ENCODE measurements at places on chromosomes 2 and 18. TPM values are rescaled to one million over a fixed set of nuclear protein-coding genes. Genes with fewer than 3 reads are reported as not detected.

Gene C2orf72
- 0.19 TPM for total RNA-seq

Gene CFC1
- total RNA-seq, result 0.50 TPM

Gene RNF125
- total RNA-seq, result 24.3 TPM

- DNase-seq, result no peak
These were observed 23.6 kb upstream of the KYNU start for GRCh38 chr2:142853912-142854311.

DNA sequence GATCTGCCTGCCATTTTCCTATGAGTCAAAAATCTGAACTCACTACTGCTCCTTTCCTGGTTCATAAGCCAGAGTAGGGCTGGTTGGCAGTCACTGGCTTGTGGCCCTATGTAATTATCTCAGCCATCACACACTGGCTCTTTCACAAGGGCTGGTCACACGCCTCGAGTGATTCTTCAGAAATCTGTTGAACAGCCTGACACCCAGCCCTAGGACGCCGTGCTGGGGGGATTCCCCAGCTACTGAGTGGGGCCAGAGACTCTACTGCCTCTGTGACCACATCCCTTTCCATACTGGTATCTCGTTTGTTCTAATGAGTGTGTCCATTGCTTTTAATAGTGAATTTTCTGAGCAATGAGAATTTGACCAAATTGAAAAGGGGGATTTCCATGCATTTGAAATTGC, 45.8 kb upstream of the RBM44 start:
- no peak for DNase-seq

GRCh38 chr2:22481486-22482259, 903.3 kb upstream of the KLHL29 start:
- no peak for DNase-seq

Measured in omental fat pad (tissue), 4 donors.